WTC11 (cell line): ENCODE measurements at places on chromosomes 1 and 21.
A peak's percentile ranks its signal among the peaks of the same experiment; 100 is the strongest.

- DNase-seq, result no peak
Observed at GRCh38 chr1:32352831-32353383, 9.4 kb downstream of the FAM229A start.

DNA sequence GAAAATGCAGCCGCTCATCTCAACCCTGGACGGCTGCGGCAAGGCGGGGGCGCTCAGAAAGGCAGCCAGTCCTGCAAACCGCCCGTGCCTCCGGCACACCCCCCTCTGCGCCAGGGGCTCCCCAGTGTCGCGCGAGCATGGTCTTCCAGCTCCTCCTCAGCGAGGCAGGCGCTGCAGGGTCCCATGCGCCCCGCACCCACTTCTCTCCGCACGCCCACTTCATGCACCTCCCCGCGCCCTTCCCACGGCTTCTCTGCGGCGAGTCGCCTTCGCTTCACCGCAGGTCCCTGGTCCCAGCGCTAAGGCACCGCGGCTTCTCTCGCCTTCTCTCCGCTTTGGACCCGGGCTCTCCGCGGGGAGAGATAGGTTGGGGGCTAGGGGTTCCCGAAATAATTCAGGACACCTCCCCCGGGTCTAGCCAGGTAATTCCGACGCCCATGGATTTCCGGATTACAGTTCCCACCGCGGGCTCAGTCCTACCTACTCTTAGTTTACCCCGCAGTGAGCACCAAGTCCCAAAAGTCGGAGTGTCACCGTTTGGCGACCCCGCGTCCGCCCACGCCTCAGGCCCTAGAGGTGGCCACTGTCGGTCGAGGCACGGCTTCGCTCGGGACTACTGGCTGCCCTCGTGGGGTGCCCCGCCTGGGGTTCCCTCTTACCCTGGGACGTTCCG lies 67.5 kb downstream of the SYT2 start:
- no peak for DNase-seq

DNA sequence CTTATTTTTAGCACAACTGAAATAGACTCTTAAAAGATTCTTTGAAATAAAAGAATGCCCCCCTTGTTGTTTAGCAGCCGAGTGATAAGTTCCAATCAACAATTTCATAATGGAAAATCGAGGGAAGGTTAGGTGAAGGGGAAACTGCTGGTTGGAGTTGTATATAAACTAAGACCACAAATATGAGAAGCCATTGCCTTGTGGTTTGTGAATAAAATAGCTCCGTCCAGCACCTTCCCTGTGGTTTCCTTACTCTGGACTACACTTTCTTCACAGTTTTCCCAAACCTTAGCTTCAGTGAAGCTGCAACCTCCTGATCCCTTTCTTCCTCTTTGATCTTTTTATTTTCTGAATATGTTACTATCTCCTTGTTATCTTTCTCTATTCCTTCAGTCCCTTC lies 6.7 kb upstream of the RAB3GAP2 start:
- DNase-seq, result no peak

GRCh38 chr21:44528634-44528995 lies 11.4 kb downstream of the KRTAP10-1 start:
- peak; percentile 7 for DNase-seq

- DNase-seq, result no peak
Observed at GRCh38 chr1:89847191-89847729, 26.4 kb downstream of the LRRC8D start.

DNA sequence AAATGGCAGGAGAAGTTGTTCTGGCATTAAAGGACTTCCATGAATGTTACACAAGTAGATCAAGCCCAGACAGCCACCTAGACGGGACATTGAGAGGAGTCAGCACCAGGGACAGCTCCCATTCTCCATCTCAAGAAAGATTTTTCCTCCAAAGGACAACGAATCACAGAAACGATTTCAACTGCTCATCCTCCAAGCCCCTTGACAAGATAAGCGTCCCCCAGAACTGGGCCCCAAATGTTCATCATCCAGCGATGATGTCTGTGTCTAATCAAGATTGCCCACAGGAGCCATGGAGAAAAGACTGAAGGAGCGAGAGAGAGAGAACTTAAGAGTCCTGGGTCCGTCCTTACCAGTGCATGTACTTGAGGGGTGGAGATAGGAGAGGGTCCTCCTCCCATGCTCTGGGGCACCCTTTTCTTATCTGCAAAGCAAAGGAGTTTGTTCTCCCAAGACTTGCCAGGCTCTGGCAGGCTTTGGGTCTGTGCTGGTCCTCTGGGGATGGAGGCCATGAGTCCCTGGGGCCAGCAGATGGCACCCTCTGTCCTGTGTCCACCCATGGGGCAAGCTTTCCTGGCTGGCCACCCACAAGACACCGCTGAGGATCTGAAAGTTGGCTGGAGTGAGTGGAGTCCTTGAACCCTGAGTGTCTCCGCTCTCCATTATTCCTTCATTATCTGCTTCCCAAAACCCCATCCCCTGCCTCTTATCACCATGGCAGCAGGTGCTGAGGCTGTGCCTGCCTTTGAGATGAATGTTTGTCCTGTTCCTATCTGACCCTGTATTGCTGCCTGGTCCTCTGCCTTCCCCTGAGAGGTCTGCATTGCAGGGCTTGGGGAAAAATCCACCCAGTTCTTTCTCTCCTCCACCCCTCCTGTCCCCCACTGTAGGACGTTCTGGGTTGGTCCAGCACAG lies 164.6 kb downstream of the ACTL8 start:
- peak; percentile 65 for DNase-seq

DNA sequence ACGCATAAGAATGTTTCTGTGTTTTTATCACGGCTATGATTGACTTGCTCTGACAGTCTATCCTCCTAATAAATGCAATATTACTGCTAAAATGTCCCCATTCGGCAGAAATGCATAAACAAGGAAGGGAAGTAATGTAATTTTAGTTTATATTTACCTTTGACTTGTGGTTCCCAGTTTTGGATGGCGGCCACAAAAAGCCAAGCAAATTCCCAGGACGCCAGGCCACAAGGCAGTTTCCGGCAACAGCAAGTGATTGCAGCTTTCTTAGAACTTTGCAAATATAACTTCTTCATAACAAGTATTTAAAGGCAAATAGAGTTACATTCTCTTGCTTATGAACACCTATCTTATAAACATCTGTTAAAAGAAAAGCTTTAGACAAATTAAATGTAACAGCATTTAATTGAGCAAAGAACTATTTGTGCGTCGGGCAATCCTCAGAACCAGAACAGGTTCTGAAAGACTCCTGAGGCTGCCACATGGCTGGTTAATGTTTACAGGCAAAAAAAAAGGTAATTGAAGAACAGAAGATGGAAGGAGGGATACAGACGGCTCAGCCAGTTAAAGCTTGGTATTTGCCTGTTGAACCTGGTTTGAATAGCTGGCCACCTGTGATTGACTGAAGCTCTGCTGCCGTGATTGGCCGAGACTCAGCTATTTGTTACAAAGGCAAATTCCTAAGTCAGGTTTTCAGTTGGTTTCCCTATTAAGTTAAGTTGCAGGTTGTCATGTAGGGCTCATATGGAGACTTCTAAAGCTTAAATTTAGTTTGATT lies 80.8 kb downstream of the C21orf91 start:
- DNase-seq, result no peak

GRCh38 chr1:12208271-12208670 lies 21.6 kb upstream of the VPS13D start:
- DNase-seq, result no peak

GRCh38 chr1:84379138-84379916 lies 19.0 kb upstream of the DNASE2B start:
- no peak for DNase-seq

- peak; percentile 82 for DNase-seq
Observed at GRCh38 chr21:43718872-43719747, at the start of gene PDXK. Gene PDXK, plus strand, starts transcription at chr21:43719129. Its CDS starts 166 bp downstream, at chr21:43719295.

- no peak for DNase-seq
Observed at GRCh38 chr1:22814176-22815042, 103.8 kb downstream of the EPHB2 start.

- no peak for DNase-seq
Observed at GRCh38 chr1:39905172-39905571, 3.5 kb upstream of the MYCL start.

- DNase-seq, result no peak
Observed at GRCh38 chr1:33122483-33123178, 41.7 kb downstream of the AZIN2 start.

GRCh38 chr1:248862998-248863881 lies 4.4 kb upstream of the ZNF692 start:
- peak; percentile 77 for DNase-seq

DNA sequence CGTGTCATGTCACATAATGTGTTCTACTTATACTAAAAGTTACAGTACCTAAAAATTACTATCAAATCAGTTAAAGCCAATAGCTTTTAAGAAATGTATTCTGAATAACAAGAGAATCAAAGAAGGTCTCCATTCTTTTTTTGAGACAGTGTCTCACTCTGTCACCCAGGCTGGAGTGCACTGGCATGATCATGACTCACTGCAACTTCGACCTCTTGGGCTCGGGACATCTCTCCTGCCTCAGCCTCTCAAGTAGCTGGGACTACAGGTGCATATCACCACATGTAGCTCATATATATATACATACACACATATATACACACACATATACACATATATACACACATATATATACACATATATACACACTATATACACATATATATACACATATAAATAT lies 20.1 kb downstream of the COP1 start:
- no peak for DNase-seq

DNA sequence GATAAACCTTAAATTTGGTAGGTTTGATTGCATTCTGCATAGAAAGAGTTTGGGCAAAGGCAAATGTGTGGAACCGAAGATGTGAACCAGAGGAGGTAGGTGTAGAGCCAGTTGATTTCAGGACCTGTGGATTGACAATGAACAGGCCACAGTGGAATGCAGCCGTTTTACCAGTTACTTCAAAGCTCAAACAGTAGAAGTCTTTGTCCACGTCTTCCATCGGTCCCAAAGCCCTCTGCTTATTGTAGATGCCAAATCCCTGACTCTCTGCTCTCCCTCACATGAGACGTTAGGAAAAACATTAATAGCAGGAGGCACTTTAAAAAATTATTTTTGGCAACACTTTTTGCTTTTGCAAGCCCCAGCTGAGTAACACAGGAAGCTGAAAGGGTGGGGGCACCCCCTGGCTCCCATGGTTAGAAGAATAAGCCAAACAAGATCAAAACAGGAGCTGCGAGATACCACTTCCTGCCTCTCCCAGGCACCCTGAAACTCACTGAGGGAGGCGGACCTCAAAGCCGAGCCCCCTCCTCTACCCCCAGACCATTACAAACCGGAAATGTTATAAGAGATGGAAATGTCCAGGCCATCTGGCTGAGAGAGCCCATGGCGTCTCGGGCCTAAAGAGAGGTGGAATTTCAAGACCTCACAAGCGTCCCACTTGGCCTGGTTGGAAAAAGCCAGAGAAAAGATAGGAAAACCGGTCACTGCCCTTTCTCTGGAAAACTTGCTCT lies 13.5 kb downstream of the TRAF3IP3 start:
- DNase-seq, result no peak

GRCh38 chr1:246051909-246052518 lies 455.1 kb downstream of the SMYD3 start:
- DNase-seq, result no peak

- no peak for DNase-seq
Observed at GRCh38 chr21:38310646-38311485, 54.1 kb downstream of the KCNJ15 start.

DNA sequence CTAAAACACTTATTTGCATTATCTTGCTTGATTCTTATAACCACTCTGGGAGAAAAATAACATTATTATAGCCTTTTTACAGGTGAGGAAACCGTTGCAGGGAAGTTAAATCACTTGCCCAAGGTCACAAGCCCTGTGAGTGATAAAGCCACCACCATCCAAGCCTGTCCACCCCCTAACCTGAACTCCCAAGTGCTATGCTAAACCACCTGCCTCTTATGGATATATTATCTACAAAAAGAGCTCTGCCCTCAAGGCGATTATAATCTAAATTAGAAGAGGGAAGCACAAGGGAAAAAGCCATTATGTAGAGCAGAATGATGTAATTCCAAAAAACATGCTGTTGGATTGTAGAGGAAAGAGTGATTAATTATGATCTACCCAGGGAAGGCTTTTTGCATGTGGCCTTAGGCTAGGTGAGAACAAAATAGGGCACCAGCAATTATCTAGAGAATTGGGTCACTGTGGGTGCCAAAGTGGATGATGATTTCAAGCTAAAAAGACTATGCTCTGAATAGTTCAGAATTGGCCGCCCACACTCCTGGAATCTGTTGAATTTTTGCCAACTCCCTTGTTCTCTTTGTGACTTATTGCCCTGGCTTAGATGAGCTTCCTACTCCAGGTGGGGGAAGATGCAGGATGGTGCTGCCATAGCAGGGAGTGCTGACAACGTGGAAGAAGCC lies 205.3 kb downstream of the FGGY start:
- DNase-seq, result no peak

DNA sequence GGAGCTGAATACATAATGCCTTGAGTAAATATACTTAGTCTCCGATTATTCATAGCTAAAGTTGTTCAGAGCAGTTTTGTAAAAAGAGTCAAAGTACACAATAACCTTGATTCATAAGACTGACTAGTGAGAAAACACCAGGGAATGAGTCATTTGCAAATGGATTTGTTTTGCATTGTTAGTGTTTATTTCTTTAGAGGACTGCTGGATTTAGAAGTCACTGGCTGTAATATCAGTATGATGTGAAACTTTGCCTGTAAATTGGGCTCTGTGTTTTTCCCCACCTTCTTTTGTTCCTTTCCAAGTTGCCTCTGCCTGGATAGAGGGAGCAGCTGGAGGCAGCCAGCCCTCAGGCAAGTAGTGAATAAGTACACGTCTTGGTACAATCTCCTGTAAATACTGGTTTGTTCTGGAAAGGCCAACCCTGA lies 474.7 kb downstream of the NUF2 start:
- no peak for DNase-seq

- DNase-seq, result no peak
Observed at GRCh38 chr1:117852853-117853553, 76.4 kb downstream of the GDAP2 start.

DNA sequence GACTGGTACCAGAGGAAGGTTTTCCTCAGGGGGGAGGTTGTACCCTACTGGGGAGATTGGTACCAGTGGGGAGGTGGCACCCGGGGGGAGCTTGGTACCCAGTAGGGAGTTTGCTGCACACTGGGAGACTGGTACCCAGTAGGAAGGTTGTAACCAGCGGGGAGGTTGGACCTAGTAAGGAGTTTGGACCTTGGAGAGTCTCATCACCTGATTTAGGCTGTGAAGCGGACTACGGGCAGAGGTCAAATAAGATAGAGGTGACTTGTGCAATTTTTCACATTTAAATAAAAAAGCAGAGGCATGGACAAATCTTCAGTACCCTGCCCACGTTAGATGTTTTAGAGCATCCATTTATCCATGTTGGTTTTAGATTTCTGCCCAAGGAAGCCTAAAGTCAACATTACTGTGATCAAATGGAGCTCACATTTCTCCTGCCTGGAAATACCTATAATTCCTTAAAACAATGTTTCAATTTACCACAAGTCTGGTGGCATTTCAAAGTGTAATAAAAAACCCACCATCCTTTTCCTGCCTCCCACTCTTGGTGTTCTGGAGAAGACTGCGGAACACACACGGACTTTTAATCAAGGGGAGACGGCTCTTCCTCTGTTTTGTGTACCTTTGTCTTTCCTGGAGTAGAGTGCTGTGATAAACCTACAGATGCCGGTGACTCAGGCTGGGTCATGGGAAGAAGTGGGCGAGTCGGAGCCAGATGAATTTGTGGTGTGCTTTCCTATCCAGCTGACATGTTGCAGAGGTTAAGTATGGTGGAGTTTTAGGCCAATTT lies 36.2 kb upstream of the MRPS6 start:
- no peak for DNase-seq

- no peak for DNase-seq
Observed at GRCh38 chr1:51916587-51917405, 38.3 kb upstream of the NRDC start.
